ENCODE measurements at places on chromosomes 11 and 22.

DNA sequence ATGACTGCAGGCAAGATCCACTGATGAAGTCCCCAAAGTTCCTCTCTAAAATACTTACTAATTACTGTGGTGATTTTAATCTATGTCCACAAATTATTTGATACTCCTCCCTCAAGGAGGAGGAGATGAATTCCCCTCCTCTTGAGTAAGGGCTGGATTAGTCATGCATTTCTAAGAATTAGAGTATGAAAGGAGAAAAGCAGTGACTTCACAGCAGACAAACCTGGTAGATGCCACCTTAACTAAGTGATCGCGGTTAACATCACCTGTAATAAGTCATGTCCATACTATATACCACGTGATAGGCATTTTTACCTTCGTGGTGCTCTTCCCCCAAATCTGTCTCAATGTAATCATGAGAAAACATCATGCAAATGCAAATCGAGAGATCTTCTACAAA is 52.0 kb upstream of the TSPAN18 start:
- DNase-seq, result no peak

GRCh38 chr22:49691256-49691655 is 136.4 kb downstream of the BRD1 start:
- no peak for DNase-seq

DNA sequence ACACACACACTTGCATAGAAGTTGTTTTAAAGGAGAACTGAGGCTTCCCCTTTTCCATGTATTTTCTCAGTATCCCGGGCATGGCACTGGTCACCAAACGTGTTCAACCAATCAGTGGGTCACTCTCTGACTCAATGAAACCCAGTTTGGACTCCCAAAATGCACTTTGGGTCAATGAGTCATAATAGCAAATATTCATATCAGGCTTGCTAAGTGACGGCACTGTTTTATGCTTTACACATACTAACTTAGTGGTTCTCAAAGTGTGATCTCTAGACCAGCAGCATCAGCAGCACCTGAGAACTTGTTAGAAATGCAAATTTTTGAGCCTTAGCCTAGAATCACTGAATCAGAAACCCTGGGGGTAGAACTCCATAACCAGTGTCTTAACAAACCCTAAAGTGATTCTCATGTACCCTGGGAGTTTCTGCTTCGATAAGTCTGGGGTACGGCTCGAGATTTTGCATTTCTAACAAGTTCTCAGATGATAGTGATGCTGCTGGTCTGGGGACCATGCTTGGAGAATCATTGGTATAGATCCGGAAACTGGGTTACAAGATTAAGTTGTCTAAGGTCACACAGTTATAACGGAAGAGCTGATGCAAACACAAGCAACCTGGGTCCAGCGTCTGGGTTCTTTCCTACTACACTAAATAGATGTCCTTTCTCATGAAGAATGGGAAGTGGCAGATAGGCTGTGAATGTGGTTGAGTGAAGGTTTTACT is 35.6 kb downstream of the ETS1 start:
- no peak for DNase-seq

GRCh38 chr22:30304495-30305244 is 15.4 kb upstream of the CASTOR1 start:
- peak; percentile 27 for DNase-seq

Data from NCI-H510A treated with DMSO at 0.1 percent for 48 hours (cell line).